T-helper 9 cell (primary cell): ENCODE measurements at places on chromosomes 2 and 18.

DNA sequence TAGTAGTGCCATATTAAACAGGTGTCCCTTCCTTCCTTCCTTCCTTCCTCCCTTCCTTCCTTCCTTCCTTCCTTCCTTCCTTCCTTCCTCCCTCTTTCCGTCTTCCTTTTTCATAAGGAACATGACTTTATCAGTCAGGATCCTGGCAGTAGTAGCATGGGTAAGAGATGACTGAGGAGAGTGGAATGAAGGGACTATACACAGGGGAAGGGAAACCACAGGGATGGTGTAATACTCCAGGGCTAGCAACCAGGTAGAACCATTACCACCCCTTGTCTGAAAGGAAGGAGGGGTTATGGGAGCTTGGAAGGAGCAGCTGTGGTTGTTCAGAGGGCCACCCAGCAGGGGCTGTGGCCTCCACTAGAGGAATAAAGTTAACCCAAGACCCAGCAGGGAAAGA, 23.2 kb upstream of the KDM3A start:
- no peak for DNase-seq

DNA sequence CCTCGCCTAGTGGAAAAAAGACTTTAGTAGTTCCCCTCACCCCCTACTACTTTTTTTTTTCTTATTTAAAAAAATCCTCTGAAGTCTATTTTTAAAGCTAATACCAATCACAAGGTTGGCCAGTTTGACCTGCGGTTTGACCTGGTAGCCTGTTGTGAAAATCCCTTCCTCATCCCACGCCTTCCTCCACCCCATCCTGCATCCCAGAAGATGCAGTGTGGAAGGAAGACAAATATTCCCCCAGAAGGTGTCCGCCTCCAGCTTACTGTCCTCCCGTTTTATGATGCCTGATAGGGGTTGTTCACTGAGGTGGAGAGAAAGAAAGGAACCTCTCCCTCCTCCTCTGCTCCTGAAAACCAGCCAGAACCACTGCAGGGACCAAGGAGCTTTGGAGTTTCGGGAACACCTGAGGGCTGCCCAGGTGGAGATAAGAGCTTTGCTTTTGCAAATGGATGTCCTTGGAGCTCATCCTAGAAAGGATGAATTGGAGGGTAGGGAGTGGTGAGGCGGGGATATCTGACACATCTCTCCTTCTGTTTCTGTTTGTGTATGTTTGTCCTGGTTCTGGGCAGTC, 909 bp downstream of the ATP6V1C2 start:
- DNase-seq = no peak

- DNase-seq = no peak
Observed at GRCh38 chr2:28365158-28365557, 27.5 kb upstream of the FOSL2 start.

DNA sequence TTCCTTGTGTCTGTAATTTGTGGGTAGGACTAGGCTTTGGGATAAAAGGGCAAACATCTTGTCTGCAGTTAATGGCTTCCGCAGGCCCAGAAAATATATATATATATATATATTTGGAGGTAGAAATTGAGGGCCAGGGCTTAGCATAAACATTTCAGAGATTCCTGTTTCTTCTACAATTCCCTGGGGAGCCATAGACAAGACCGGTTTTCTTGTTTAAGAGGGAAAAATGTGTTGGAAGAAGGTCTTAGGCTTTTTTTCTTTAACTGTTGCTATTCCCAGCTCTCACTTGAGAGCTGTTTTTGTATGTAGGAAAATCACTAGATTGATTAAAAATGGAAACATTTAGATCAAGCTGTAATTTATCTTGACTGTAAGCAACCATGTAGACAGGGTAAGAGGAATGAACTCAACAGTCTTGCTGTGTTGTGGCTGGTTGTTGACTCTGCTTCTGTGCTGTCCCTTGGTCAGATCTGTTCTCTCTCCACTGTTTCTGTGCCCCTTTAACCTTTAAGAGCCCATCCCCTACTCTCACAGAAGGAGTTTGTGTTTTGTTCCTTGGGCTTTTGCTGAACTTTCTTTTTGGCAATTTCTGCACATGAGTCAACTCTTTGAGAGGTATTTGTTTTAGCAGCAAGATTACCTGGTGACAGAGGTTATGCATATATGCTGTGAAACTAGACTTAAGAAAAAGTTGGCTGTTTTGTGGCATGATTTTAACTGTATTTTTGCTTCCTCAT, 58.3 kb downstream of the EFEMP1 start:
- no peak for DNase-seq

GRCh38 chr18:43830947-43831346, 553.7 kb upstream of the SYT4 start:
- no peak for DNase-seq

DNA sequence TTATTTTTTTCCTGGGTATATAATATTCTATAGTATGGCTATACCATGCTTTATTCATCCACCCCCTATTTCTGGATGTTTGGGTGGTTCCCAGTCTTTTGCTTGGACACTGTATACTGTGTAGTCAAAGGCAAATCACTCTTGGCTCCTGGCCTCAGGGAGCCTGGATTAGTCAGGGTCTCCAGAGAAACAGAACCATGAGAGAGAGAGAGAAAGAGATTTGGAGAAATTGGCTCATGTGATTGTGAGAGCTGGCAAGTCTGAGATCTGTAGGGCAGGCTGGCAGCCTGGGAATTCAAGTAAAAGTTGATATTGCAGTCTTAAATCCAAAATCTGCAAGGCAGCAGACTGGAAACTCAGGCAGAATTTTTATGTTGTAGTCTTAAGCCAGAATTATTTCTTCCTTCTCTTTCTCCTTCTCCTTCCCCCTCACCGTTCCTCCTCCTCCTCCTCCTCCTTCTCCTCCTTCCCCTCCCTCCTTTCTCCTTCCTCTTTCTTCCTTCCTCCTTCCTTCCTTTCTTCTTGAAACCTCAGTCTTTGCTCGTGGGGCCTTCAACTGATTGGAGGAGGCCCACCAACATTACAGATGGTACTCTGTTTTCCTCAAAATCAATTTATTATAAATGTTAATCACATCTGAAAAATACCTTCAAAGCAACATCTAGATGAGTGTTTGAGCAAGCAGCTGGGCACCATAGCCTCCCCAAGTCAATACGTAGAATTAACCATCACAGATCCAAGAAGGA, 33.0 kb downstream of the CTIF start:
- no peak for DNase-seq

GRCh38 chr2:203887677-203888076, 20.1 kb downstream of the CTLA4 start:
- no peak for DNase-seq

DNA sequence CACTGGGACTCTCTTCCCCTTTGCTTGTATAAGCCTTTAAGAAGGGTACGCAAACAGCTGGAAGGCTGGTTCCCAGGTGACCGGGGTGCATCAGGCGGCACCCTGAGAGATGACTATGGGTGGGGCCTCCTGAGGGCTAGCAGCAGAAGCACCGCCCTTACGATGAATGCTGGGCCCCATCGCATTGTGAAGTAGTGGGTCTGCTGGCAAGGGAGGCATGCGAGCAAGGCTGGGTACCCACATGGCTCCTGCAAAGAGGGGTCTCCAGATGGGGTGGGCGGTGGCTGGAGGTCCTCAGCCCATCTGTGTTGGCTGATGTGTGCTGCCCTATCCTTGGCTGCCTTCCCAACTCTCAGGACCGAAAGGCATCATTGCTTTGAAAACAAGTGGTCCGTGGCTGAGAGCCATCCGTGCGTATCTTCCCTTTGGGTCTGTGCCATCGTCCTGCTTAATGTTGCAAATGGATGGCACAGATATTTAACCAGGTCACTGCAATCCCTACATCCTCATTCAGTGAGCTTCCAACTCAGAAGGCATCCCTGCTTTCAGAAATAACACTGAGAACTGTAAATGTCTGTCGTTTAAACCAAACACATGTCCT, 83.5 kb upstream of the GPC1 start:
- DNase-seq = no peak

DNA sequence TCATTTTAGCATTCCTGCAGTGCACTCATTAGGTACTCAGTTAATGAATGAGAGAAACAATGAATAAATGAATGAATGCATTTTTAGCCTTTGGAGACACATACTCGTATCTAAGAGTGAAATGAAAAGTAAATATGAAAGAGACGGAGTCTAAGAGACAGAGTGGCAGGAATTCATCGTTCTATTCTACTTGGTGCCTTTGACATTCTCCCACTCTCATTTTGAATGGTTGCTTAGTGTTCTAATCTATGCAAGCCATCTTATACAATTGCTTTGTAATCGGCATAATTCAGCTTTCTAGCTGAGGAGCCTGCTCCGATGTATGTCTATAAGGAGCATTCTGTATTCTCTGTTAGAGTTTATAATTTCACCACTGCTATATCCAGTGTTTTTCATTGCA, 554.9 kb downstream of the PLCL1 start:
- DNase-seq = no peak

DNA sequence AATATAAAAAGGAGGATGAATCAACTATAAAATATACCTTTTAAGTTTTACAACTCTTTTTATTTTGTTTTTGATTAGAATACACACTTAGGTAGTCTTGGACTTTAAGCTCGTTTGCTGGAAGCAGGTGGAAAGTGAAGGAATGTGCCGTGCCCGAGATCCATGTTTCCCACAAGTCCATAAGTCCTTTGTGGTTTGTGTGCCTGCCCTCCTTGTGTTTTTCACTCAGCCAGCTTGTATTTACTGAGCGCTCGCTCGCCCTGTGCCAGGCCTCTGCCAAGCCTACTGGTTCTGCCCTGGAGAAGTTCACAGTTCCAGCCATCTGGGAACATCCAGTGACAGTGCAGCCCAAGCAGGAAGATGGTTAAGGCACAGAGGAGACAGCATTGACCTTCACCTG, 142.6 kb downstream of the MGAT5 start:
- no peak for DNase-seq

- DNase-seq = no peak
Observed at GRCh38 chr2:194176134-194176533, 1480.9 kb upstream of the SLC39A10 start.

GRCh38 chr2:138324068-138324771, 177.3 kb upstream of the SPOPL start:
- DNase-seq = no peak

GRCh38 chr2:19876751-19877150, 25.0 kb downstream of the TTC32 start:
- DNase-seq = no peak

GRCh38 chr2:209661286-209661894, 110.2 kb upstream of the UNC80 start:
- no peak for DNase-seq

DNA sequence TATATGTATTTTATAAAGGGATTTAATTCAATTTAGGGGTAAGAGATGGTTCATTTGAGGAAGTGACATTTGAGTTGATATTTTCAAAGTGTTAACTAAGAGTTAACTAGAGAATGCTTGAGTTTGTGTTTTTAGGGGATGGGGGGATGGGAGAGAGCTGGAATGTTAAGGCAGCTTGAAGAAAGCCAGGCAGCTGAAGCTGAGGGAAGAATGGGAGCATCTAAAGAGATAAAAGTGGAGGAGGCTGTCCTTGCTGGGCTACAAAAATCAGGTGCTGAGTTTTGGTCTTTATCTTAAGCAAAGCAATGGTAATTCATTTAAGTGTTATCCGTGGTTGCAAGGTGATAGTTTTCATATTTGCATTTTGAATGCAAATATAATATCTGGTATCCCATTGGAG, 9.2 kb downstream of the CHST9 start:
- DNase-seq = no peak

DNA sequence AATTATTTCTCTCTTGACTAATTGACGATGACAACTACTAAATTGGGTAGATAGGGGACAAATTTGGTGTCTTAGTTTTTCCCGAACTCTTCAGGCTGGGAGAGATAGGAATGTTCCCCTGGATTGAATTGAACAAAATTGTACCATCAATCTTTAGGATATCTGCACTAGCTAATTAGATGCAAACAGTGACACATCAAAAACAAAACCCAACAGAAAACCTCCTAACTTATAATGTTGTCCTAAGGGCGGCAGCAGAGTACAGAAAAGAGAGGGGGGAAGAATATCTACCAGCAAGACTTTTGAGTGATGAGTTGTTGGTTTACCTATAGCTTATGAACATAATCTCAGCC, 342.9 kb downstream of the INSIG2 start:
- no peak for DNase-seq

DNA sequence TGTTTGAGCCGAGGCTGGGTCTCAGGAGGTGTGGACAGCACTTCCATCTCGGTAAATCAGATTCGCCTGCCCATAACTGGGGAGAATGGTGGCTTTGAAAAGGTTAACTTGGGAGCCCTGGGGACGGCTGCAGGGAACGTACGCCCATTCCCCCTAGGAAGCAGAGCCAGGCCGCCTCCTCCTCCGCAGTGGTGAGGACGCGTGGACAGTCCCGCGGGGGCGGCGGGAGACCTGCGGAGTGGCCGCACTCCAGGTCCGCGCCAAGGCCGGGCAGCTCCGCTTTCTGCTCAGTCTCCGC, 845 bp upstream of the MYCN start:
- no peak for DNase-seq

- no peak for DNase-seq
Observed at GRCh38 chr2:134190807-134191203, 63.1 kb upstream of the MGAT5 start.

DNA sequence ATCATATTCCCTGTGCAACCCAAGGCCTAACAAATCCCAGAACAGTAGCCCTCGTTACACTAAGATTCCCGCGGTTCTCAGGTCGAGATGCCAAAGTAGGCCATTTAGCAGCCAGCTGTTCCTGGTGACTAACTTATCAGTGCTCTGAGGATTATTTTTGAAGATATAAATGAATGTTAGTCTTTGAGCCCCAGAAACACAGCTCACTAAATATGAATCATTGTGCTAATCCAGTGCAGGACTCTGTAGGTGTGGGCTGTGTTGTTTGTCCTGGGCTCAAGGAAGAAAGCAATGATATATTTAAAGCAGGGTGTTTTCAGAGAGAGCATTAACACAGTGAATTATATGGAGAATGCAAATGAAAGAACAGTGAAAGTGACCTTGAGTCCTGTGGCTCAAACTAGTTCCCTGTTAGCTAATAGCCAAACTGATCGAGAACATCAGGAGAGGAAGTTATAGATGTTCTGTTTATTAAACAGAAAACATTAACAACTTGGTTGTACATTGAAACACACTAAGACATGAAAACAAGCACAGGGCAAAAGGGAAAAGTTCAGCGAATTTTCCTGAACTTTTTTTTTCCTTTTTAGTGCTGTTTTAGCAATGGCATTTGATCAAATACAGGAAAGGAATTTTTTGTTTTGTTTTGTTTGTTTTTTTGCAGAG, 228.3 kb downstream of the RNF152 start:
- DNase-seq = no peak

DNA sequence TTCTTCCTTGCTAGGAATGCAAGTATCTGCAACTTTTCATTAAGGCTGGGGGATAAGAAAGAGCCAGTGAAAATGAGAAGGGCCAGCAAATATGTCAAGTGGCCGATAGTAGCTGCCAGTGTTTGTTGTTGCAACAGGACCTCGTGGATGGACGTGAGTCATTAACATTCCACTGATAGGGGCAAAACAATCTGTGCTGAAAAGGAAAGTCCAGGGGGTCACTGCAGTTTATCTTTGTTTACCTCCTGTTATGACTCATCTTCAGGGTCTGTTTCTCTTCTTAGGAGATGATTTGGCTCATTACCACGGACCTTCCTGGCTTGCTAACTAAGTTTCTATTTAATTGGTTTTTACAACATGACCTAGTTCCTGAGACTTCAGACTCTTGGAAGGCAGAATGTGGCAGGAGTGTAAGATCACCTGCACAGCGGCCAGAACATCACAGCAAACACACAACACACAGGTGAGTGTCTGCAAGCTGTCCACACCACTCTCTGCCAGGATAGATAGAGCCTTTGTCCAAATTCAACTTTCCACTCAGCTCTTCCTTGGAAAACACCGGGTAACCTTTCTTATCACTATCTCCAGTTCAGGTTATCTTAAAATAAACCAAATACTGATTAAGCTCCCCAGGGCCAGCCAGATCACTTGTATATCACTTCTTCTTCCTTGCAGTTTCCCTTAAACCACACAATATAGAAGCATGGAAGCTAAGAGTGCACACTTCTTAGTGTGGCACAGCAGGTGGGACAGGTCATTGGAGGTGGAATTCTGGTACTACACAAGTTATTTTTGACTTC, 157.5 kb upstream of the LMAN1 start:
- DNase-seq = no peak
